ENCODE measurements at places on chromosomes 7 and 10.

DNA sequence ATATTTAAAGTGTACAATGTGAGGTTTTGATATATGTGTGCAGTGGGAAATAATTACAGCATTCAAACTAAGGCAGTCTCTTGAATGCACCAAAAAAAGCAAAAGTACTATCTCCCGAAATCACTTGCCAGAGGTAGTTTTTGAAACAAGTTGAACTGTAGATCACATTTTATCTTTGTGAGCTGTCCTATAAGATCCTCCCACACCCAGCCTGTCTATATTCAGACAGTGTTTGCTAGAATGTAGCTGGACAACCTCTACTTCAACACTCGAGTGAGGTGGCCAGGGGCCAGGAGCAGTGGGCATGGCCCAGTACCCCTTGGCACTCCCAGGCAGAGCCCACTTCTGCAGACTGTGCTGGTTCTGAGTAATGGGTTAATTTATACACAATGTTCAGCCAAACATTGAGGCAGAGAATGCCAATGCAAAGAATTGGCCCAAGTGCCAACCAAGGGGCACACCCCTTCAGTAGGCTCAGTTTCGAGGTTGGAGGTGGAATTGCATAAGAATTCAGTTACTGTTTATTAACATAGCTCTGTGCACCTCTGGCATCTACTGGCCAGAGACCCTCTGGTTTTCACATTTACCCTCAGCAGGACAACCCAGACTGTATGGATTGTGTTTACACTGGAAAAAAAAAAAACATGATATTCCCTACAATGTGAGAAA lies 70.5 kb downstream of the AHR start:
- DNase-seq, result no peak

- no peak for DNase-seq
Measured at GRCh38 chr7:4150731-4151130, 531.4 kb upstream of the FOXK1 start.

DNA sequence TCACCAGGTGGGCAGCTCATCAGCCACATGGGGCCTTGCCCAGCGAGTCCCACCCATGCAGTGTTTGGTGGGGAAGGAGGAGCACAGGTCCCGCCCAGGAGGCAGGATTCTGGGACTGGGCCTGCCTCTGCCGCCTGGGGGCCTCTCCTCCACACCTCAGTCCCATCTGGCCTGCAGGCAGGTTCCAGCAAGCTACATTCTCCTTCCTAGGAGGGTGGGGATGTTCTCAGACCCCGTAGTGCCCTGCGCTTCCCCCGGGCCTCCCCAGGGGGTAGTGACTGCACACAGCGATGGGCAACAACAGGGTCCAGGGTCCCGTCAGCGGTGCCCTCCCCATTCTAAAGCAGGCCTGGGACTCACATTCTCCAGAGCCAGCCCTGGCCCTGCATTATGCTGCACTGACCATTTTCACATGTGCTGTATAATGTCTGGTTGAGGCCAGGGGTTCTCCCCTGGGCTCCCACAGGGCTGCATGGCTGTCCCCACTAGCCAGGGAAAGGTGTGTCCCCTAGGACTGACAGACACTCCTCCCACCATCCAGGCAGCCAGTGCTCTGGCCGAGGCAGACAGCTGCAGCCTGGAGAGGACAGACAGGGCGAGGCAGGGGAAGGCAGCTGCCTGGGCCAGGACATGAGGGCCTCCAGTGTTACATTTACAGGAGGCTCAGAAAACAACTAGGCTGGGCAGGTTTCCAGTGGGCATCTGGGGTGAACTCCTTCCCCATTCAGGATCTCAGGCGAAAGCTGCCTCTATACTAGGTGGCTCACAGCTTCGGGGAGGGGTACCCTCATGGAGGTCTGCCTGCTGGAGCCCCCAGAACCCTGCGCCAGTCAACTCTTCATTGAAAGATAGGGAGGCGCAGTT lies 9.3 kb downstream of the RASGEF1A start:
- no peak for DNase-seq

GRCh38 chr10:89346405-89347254 lies 18.8 kb downstream of the IFIT3 start:
- no peak for DNase-seq

- DNase-seq, result no peak
Measured at GRCh38 chr10:129622736-129623135, 155.7 kb downstream of the MGMT start.

GRCh38 chr7:67791918-67792317 lies 795.3 kb downstream of the TYW1 start:
- DNase-seq, result no peak

Data from activated CD8-positive, alpha-beta memory T cell treated with anti-CD3 and anti-CD28 coated beads, Interleukin-2, amount 50 U/mL, for 48 hours (primary cell).